ENCODE measurements at places on chromosomes 4 and X.

DNA sequence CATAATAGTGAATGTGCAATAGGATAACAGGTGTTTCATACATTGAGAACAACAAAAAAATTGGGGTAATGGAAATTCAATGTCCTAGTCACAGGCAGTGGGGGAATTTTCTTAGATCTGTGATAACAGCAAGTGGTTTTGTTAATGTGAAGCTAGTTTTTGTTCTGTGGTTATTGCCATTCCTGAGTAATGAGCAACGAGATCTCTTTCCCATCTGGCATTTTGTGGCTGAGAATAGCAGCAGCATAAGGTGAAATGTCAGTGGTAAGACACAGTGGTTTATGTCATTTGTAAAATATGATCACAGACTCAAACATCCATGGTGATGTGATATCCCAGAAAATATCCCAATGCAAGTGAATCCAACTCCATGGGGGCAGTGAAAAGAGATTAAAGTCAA is 497.5 kb downstream of the KCNIP4 start:
- no peak for DNase-seq

DNA sequence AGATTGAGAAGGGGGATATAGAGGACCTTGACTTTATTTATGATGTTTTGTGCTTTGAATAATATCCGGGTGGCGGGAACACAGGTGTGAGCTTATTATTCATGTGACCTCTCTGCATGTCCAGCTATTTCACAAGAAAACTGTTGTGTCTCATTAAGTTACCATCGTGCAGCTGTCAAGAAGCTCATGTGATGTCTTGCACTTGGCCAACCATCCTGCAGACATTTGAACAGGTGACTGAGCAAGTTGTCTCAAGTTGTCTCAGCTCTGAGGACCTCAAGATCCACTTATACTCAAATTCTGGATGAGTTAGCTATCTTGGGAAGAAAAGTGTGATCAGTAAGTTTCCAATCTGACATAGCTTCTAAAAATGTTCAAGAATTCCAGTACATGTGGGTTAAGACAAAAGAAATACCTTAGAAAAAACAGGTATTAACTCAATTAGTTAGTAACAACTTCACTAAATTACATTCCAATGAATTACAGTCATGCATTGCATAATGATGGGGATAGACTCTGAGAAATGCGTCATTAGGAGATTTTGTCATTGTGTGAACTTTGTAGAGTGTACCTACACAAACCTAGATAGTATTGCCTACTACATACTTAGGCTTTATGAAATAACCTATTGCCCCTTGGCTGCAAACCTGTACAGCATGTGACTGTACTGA is 462.2 kb downstream of the INPP4B start:
- DNase-seq, result no peak

DNA sequence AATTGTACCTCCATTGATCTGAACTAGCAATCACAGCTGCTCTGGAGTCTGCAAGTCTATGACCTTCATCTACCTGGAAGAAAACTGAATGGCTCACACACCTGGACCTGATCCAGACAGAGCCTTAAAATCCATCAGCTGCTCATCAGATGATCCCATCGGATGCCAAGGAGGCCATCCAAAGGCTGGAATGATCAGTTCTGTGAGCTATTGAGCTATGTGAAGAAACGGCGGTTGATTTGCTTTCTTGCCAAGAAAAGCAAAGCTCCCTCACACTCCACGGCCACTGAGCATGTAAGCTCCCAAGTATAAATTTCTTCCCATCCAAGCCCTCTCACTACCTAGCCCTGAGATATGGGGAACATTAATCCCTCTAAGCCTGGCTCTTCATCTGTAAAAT is 63.1 kb downstream of the RELL1 start:
- DNase-seq, result no peak

GRCh38 chr4:95548738-95549245 is at the start of gene UNC5C:
Gene UNC5C (minus strand): TSS chr4:95548973.
- DNase-seq, result peak; percentile 71

GRCh38 chr4:54547299-54548097 is 110.3 kb upstream of the KIT start:
- peak; percentile 19 for DNase-seq

DNA sequence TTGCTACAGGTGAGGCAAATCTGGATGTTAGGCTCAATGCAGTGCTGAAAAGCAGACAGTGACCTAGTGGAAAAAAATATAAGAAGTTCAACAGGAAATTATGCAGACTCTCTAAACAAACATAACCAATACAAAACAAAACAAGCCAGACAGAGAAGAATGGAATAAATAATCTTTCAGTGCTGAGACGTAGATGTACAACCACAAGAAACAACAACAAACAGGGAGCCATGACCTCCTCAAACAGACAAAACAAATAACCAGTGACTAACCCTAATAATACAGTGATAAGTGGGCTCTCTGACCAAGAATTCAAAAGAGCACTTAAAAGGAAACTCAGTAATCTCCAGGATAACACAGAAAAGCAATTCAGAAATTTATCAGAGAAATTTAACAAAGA is 239.3 kb downstream of the SLC39A8 start:
- no peak for DNase-seq

All from COR-L47 (cell line).